ENCODE measurements at places on chromosomes 4 and X. TPM values are rescaled to one million over a fixed set of nuclear protein-coding genes. Genes with fewer than 3 reads are reported as not detected.

MAGEA2B gene
- not detected for total RNA-seq

MAGEA3 gene
- not detected for total RNA-seq

CHIC1 gene
- total RNA-seq, result 22.6 TPM

ITIH6 gene
- not detected for total RNA-seq

GPRASP1 gene
- 65.3 TPM for total RNA-seq

NEXMIF gene
- 60.9 TPM for total RNA-seq

FSTL5 gene
- total RNA-seq, result 70.1 TPM

RNF212 gene
- 3.5 TPM for total RNA-seq

TMEM150C gene
- 59.1 TPM for total RNA-seq

MGAT4D gene
- under 0.01 TPM for total RNA-seq

SATL1 gene
- 2.5 TPM for total RNA-seq

CT47A7 gene
- total RNA-seq, result not detected

MYL5 gene
- total RNA-seq, result 11.8 TPM

NWD2 gene
- total RNA-seq, result 14.8 TPM

LANCL3 gene
- 7.8 TPM for total RNA-seq

ADH1A gene
- total RNA-seq, result not detected

SLC26A1 gene
- 1.8 TPM for total RNA-seq

EREG gene
- under 0.01 TPM for total RNA-seq

RASSF6 gene
- 0.23 TPM for total RNA-seq
